Activated CD4-positive, alpha-beta T cell treated with anti-CD3 and anti-CD28 coated beads for 24 hours (primary cell): ENCODE measurements at places on chromosomes 3 and 15.

GRCh38 chr3:123140550-123140949 lies 61.2 kb upstream of the SEC22A start:
- DNase-seq = no peak

GRCh38 chr15:73922186-73923151 lies 3.8 kb upstream of the LOXL1 start:
- DNase-seq = no peak

GRCh38 chr3:134348524-134348923 lies 25.7 kb downstream of the AMOTL2 start:
- no peak for DNase-seq

DNA sequence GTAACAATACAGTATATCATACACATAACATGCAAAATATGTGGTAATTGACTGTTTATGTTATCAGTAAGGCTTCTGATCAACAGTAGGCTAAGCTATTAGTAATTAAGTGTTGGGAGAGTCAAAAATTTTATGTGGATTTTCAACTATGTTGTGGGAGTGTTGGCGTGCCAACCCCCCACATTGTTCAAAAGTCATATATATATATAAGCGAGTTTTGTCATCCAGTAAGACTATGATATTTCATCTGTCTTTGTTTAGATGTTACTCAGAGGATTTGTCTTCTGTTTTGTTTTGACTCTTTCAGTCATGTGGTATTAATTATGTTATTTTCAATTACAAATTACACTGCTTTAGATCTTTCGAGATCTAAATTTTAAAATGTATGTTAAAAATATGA lies 51.0 kb upstream of the RAP2B start:
- DNase-seq = no peak

GRCh38 chr3:142033292-142033691 lies 116.1 kb downstream of the TFDP2 start:
- no peak for DNase-seq
